Effector memory CD8-positive, alpha-beta T cell (primary cell): ENCODE measurements at places on chromosomes 2 and 18.

- H3K27me3 ChIP-seq, result no peaks in the 10 kb centered on the region
- H3K36me3 ChIP-seq, result no peaks in the 10 kb centered on the region
- no peaks in the 10 kb centered on the region for H3K4me1 ChIP-seq
- no peak overlapping the region for H3K27ac ChIP-seq
Measured at GRCh38 chr2:82993609-82994008, 1465.5 kb downstream of the SUCLG1 start.

GRCh38 chr2:203743441-203743981, 37.1 kb downstream of the CD28 start:
- peaks cover 37% of the 10 kb centered on the region for H3K4me1 ChIP-seq
- H3K27ac ChIP-seq, result no peak overlapping the region
- no peak overlapping the region for H3K4me3 ChIP-seq
- H3K27me3 ChIP-seq, result no peaks in the 10 kb centered on the region
- H3K36me3 ChIP-seq, result peaks cover 11% of the 10 kb centered on the region
- DNase-seq, result no peak

DNA sequence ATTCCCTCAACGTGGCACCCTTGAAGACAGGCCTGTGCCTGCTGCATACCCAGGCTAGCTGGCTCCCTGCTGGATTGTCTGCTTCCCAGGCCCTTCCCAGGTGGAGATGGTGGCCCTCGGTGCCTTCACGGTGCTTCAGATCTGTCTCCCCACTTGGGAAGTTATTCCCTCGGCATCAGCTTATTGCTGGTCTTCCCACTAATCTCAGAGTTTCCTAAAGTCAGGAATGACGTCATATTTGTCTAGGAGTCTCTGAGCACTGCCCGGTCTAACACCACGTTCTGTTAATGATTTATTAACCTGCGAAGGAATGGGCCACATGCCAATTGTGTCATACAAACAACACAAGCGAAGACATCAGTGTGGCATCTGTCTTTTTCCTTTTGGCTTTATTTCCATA, 269.8 kb upstream of the ID2 start:
- peaks cover 25% of the 10 kb centered on the region for H3K4me1 ChIP-seq
- H3K27ac ChIP-seq, result no peak overlapping the region
- peaks cover 5% of the 10 kb centered on the region for H3K36me3 ChIP-seq
- no peaks in the 10 kb centered on the region for H3K27me3 ChIP-seq

GRCh38 chr18:48075707-48076093, 145.2 kb upstream of the SMAD2 start:
- no peak overlapping the region for H3K27ac ChIP-seq
- no peak for DNase-seq
- no peak overlapping the region for H3K4me3 ChIP-seq
- H3K27me3 ChIP-seq, result peaks cover 68% of the 10 kb centered on the region
- H3K36me3 ChIP-seq, result no peaks in the 10 kb centered on the region

- no peak overlapping the region for H3K27ac ChIP-seq
- H3K4me3 ChIP-seq, result no peak overlapping the region
- peaks cover 9% of the 10 kb centered on the region for H3K27me3 ChIP-seq
- H3K4me1 ChIP-seq, result peaks cover 8% of the 10 kb centered on the region
- H3K36me3 ChIP-seq, result peaks cover 10% of the 10 kb centered on the region
Measured at GRCh38 chr18:79634186-79634585, 45.4 kb upstream of the CTDP1 start.

GRCh38 chr2:25308599-25308998, 33.1 kb downstream of the DNMT3A start:
- no peak for DNase-seq
- peaks cover 14% of the 10 kb centered on the region for H3K36me3 ChIP-seq

GRCh38 chr2:231332872-231333500, 62.5 kb upstream of the B3GNT7 start:
- no peak for DNase-seq
- no peak overlapping the region for H3K27ac ChIP-seq
- no peaks in the 10 kb centered on the region for H3K4me1 ChIP-seq
- no peak overlapping the region for H3K4me3 ChIP-seq
- H3K27me3 ChIP-seq, result peaks cover 8% of the 10 kb centered on the region
- peaks cover 3% of the 10 kb centered on the region for H3K36me3 ChIP-seq

DNA sequence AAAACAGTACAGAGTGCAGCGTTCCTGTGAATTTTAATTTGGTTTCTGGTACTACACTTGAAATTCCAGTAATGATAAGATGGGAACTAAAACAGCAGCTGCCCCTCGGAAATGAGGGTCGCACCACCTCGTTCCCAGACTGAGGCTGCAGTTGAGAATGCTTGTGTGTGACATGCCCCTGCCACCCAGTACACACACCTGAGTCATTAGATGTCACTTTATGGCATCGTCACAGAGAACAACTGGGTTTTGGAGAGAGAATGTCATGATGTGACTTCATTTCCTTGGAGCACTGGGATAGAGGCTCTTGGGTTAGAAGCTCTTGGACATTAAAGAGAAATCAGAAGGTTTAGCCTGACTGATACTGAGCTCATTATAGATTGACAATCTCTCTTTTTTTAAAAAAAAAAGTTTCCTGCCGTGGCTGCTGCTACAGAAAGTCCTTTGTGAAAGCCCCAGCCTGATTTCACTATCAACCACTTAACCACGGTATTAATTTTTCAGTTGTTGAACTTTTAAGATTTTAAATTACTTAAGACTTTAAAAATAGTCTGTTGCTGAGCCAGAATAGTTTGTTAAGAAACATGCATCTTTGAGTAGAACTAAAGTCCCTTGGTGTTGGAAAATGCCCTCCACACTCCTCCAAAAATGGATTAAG, 24.5 kb downstream of the BCL2L11 start:
- no peaks in the 10 kb centered on the region for H3K27me3 ChIP-seq
- H3K4me3 ChIP-seq, result no peak overlapping the region
- DNase-seq, result no peak
- peaks cover 15% of the 10 kb centered on the region for H3K36me3 ChIP-seq
- H3K27ac ChIP-seq, result no peak overlapping the region
- H3K4me1 ChIP-seq, result peaks cover 19% of the 10 kb centered on the region
